ENCODE measurements at places on chromosomes 1 and 21.
A peak's percentile ranks its signal among the peaks of the same experiment; 100 is the strongest.

- no peak for DNase-seq
Observed at GRCh38 chr1:19559641-19560040, 74.3 kb upstream of the CAPZB start.

DNA sequence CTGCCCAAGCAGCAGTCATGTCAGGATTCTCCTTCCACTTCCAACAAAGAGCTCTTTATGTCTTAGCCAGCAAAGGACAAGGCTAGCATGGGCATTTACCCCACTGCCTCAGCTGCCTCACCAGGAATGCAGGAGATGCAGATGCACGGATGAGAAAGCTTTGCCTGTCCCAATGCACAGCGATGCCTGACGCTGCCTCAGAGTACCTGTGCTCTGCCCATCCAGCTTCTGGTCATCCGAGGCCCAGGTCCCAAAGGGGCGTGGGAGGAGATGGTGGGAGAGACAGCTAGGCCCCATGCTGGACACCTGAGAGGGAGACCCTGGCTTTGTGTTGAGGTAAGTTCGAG lies 59.0 kb downstream of the IRF2BP2 start:
- peak; percentile 11 for DNase-seq

GRCh38 chr1:61226791-61227567 lies 144.6 kb downstream of the NFIA start:
- DNase-seq = no peak

GRCh38 chr1:218882454-218882853 lies 291.2 kb upstream of the LYPLAL1 start:
- DNase-seq = no peak

DNA sequence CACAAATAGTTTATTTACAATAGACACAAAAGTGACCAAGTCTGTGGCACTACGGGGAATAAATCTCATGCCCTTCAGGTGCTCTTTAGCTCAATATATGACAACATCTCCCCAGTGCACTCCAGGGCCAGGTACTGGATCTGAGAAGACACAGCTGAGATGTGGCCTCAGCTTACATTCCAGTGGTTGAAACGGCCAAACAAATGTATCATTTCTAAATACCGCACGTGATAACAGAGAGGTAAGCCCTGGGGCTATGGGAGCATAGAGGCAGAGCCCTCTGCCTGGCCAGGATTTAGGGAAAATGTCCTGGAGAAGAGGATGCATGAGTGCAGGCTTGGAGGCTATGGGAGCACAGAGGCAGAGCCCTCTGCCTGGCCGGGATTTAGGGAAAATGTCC lies 630.5 kb downstream of the SMYD3 start:
- no peak for DNase-seq

GRCh38 chr1:64100791-64101190 lies 102.6 kb upstream of the UBE2U start:
- no peak for DNase-seq

- DNase-seq = no peak
Observed at GRCh38 chr1:38892976-38893375, 11.6 kb upstream of the GJA9 start.

- no peak for DNase-seq
Observed at GRCh38 chr1:207025146-207025880, 7.2 kb downstream of the C1orf116 start.

DNA sequence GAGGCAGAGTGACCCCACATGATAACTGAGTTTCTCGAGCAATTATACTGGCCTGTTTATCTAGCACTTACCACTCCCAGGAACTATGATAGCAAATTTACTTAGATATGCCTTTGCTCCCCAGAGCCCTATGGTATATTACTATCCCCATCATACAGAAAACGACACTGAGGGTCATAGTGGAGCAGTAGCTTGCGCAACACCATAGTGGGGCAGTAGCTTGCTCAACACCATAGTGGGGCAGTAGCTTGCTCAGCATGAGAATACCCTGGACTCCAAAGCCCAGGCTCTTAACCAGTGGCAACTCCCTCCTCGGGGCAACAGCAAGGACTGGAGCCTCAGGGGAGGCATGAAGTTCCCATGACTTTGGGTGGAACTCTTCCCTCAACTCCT lies 211.9 kb downstream of the NPHP4 start:
- DNase-seq = no peak

GRCh38 chr1:15709226-15709625 lies 25.1 kb downstream of the PLEKHM2 start:
- DNase-seq = no peak

DNA sequence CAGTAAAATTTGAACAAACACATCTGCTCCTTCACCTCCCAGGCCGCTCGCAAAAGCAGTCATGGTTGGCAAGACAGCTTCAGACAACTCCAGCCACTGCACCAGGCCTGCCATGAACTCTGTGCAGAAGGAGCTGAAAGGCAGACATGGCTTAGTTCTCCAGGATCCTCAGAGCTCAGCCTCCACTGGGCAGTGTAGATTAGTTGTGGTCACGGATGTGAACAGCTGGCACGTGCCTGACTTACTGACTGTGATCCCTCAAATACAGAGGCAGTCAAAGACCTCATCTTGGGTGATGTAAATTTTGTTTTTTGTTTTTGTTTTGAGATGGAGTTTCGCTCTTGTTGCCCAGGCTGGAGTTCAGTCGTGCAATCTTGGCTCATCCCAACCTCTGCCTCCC lies 28.4 kb downstream of the TMCO4 start:
- no peak for DNase-seq

DNA sequence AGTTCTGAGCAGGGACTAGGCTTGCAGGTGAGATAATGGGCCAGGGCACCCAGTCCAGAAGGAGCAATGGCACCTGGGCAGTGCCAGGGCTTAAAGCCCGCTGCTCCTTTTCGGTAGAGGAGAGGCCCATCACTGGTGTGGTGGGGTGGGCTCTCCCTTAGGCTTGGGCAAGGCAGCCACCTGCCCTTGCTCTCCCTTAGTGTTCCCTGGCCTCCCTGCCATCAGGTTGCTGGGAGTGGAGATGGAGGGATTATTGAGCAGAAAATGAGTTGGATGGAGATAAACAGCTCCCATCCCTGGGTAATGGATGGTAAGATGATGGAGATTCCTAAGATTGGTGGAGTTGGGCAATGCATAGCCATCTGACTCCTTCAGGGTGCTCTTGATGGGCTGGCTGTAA lies 7.9 kb downstream of the MYOG start:
- no peak for DNase-seq

- no peak for DNase-seq
Observed at GRCh38 chr1:169753549-169753948, 19.7 kb upstream of the SELE start.

- no peak for DNase-seq
Observed at GRCh38 chr1:10838541-10838940, 42.1 kb upstream of the CASZ1 start.

- DNase-seq = no peak
Observed at GRCh38 chr1:54172614-54173599, 20.1 kb upstream of the CDCP2 start.

DNA sequence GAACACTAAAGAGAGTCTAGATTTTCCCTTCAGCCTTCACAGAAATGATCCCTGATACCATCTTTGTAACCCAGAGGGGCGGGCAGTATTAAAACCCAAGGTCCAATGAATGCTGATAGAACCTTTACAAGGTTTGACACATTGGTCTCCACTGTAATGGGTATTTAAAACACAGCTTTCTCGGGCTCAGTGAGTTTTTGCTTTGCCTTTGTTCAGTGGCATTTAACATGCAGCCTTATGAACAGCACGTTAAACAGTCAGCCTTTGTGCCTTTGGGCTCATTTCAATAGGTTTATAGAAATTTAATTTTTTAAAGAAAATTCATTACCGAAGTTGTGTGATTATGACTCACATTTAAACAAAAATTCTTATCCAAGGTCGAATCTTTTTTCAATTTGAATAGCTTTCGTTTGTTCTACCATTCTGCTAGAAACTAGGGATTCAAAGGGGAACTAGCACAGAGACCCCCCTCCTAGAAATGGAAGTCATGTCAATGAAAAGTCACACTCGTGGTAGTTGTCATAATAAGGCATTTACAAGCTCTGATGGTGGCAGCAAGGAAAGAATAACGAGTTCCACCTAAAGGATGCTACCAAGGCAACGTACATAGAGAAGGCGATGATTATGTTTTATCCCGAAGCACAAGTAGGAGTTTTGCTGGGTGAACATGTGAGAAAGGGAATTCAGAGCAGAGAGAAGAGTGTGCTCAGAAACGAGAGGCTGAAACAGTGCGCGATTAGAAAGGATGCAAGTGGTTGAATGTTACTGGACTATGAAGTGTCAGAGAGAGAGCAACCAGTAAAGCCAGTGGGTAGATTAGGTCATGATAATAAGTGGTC lies 66.2 kb downstream of the SGIP1 start:
- DNase-seq = no peak

DNA sequence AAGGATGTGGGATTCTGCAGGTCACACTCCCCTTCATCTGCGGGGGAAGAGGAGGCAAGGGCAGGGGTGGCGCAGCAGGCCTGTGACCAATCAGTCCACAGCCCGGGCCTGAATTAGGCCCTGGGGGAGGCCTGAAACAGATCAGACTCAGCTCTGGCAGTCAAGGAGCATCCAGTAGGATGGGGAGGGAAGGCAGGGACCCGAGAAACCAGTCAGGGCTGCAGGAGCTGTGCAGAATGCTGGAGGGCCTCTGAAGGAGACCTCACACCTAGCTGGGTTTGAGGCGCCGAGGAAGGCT lies 12.7 kb downstream of the TNNT2 start:
- no peak for DNase-seq

All from uterus (tissue), 4 donors.